Stimulated activated effector memory CD8-positive, alpha-beta T cell treated with anti-CD3 and anti-CD28 coated beads, Interleukin-12 subunit alpha, Interleukin-12 subunit beta, amount 100 ng/mL, for 72 hours (primary cell): ENCODE measurements at places on chromosomes 11 and 22.

DNA sequence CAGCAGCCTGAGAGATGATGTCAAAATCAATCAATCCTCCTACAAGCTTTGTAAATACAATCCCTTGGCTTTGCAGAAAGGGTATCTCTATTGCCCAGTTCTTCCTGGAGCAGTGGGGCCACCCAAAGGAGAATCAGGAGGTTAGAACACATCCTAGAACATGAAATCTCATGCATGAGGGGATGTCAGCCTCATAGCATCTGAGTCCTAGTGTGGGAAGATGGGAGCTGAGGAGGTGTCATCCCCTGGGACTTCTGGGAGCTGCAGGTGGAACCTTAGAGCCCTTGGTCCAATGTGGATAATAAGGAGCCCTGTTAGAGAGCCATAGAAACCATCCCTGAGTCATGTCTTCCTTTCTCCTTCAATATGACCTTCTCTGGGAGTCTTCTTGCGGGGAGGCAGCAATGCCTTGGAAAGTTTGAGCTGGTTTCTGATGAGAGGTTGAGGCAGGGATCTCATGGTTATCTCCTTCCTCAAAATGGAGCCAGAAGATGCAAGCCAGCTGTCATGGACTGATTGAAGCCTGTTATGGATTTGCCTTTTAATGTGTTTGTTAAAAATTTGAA, 74.8 kb downstream of the BDNF start:
- DNase-seq, result no peak

- no peak for DNase-seq
These were observed 43.6 kb downstream of the SYN3 start for GRCh38 chr22:33014621-33015020.

- DNase-seq, result no peak
These were observed 14.0 kb upstream of the LMO1 start for GRCh38 chr11:8277691-8278090.

GRCh38 chr22:38072322-38073149, 11.4 kb downstream of the SLC16A8 start:
- DNase-seq, result no peak

- no peak for DNase-seq
These were observed 1558.9 kb downstream of the FAM181B start for GRCh38 chr11:81174646-81175330.
